Cardiac muscle cell (in vitro differentiated cells and primary cell): ENCODE measurements at places on chromosomes 11 and 22. TPM values are rescaled to one million over a fixed set of nuclear protein-coding genes. Genes with fewer than 3 reads are reported as not detected.
A peak's percentile ranks its signal among the peaks of the same experiment; 100 is the strongest.

The WNT7B gene
- not detected in 2 replicates for polyA plus RNA-seq

The SMIM35 gene
- not detected in 2 replicates for polyA plus RNA-seq

GRCh38 chr11:34002420-34002819 lies 49.1 kb upstream of the CAPRIN1 start:
- DNase-seq, result no peak

DNA sequence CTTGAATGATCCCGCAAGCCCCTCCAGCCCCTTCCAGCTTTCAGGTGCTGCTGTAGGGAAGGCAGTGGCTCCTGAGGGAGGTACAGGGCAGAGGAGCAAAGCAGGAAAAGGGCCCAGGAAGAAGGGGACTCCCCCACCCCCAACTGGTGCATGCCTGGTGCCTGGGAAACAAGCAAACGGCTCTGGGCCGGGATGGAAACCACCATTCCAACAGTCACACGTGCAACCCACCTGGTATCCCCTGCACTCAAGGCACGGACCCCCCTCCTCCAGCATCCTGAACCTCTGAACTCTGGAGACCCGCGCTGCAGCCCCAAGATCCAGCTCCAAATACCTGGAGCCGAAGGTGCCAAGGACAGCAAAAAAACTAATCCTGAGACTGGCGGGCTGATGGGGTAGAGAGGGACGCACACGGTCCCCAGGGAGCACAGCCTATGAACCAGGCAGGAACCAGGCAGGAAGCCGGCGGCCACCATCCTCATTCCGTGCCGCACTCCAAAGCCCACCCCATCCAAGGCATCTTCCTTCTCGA lies 537 bp downstream of the SCN4B start:
- DNase-seq, result no peak

GRCh38 chr11:97140885-97141494 lies 751.2 kb downstream of the JRKL start:
- DNase-seq, result peak; percentile 35

- DNase-seq, result no peak
Observed at GRCh38 chr22:50206599-50206998, 5.8 kb downstream of the SELENOO start.
